ENCODE measurements at places on chromosomes 6 and 20.

DNA sequence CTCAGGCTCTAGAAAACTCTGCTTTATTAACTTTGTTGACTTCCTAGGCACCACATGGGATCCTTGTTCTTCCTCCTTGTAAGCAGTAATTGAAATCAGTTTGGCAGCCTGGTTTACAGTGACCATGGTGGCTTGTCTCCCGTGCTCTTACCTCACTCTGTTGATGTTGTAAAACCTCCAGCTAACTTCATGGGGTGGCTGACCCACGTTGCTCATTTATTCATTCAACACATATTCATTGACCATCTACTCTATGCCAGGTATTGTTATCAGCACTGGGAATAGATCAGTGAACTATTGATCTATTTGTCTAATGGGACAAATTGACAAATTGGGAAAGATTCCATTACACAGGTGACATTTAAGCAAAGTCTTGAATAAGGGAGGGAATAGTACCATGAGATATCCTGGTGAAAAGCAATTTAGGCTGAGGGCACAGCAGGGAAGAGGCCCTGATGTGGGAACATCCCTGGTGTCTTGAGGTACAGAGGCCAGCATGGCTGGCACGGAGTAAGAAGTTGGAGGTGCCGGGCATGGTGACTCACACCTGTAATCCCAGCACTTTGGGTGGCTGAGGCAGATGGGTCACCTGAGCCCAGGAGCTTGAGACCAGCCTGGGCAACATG, 19.1 kb downstream of the ESR1 start:
- no peak for DNase-seq

GRCh38 chr6:42136508-42137193, 5.8 kb downstream of the C6orf132 start:
- peak; percentile 82 for DNase-seq

DNA sequence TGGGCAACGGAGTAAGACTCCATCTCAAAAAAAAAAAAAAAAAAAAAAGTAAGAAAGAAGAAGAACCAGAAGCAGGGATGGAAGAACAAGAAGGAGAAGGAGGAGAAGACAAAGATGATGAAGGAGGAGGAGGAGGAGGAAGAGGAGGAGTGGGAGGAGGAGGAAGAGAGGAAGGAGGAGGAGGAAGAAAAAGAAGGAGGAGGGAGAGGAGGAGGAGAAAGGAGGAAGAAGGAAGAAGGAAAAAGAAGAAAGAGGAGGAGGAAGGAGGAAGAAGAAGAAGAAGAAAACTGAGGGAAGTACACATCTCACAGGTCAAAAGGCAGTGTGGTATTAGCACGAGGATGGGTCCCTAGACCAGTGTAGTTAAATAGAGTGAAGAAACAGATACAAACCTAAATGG, 65.1 kb upstream of the SCAF8 start:
- no peak for DNase-seq

DNA sequence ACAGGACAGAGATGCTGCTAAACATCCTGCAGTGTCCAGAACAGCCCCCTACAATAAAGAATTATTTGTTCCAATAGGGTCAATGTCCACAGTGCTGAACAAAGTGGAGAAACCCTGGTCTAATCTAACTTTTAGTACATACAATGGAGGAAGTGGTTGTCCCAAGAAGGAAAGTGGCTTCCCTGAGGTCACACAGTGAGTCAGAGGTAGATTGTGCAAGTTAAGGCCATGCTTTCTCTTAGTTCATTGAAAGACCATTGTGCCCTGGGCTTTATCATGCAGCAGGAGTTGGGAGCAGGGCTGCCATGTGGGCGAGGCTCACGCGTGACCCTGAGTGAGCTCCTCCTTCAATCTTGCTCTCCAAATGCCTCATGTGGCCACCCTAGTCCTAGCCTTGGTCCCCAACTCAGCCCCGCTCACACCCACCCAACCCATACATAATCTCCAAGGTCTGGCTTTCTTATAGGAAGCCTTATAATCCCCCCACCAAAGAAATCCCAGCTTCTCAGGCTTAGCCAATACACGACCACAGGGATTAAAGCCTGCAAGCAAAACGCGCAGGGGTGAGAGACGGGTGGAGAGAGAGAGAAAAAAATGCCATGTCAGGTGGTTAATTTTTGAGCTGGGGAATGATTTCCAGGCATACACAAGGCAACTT, 19.9 kb downstream of the SLC13A3 start:
- no peak for DNase-seq

- DNase-seq = no peak
These were observed 371.4 kb upstream of the ID4 start for GRCh38 chr6:19465760-19466159.

DNA sequence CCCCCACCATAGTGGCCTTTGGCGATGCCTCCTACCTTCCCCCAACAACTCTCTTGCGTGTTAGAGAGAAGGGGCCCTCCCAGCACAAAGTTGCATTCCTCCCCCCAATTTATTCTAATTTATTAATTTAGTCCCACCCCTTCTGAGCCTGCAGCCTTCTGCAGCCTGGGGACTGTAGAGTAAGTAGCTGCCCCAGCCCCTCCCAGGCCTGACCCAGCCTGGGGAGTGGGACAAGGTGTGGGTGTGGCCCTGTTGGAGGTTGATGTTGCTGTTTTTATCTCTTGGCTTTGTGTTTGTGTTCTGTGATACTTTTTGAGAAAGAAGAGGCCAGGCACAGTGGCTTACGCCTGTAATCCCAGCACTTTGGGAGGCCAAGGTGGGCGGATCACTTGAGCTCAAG, 49.4 kb downstream of the ORC3 start:
- no peak for DNase-seq

DNA sequence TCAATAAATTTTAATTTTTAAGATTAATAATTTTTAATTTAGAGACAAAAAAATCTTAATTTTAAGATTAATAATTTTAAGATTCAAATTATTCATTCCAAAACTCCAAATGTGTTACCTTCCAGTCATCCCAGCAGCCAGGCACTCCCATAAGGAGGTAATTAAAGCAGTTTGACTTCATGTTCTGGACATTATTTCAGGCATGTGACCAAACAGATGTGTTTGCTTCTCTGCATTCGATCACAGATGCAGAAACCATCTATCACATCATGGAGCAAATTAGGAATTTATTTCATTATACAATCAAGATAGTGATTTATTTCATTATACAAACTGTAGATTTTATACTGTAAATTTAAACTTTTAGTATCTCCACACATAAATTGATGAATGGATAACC, 150.3 kb downstream of the AKAP7 start:
- DNase-seq = no peak

DNA sequence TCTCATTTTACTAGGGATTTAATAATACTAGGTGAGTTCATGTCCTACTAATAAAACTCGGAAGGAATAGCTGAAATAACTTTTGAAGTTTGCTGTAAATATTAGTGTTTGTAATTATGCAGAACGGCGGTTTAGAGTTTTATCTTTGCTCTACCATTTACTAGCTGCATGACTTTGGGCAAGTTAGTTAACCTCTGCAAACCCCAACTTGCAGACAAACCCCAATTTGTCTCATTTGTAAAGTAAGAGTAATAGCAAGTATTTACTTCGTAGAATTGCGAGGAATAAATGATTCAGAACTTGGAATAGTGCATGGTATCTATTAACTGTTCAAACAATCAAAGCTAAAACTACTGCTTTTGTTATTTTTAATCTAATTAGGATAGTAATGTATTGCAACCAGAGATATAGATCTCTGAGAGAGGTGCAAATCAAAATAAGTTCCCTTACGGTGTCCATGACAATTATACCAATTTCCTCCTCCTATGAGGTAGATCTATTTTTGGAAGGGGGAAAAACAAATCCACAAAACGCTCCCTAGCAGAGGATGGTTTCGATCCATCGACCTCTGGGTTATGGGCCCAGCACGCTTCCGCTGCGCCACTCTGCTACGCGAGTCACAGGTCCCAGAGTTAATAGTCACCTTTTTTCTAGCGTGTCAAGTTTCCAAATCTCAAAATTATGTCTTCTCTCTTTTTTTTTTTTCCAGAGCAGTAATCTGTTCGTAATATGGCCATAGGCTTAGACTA, 35.1 kb upstream of the BTN3A2 start:
- no peak for DNase-seq

- no peak for DNase-seq
These were observed 88.3 kb downstream of the BMP2 start for GRCh38 chr20:6855796-6856195.

DNA sequence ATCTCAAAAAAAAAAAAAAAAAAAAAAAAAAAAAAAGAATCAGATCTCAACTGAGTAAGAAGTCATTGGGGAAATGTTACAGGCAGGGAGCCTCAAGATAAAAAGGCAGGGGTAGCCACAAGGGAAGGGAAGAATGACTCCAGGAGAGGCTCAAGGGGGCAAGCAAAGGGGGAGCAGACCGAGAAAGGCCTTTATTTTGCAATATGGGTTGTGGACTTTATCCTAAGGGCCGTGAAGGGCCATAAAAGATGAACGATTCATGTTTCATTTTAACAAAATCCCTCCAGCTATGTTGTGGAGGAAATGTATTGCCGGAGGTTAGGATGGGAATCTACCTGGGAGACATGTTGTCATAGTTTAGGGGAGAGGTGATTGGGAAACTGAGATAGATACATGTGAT, 25.8 kb upstream of the SEC63 start:
- no peak for DNase-seq

DNA sequence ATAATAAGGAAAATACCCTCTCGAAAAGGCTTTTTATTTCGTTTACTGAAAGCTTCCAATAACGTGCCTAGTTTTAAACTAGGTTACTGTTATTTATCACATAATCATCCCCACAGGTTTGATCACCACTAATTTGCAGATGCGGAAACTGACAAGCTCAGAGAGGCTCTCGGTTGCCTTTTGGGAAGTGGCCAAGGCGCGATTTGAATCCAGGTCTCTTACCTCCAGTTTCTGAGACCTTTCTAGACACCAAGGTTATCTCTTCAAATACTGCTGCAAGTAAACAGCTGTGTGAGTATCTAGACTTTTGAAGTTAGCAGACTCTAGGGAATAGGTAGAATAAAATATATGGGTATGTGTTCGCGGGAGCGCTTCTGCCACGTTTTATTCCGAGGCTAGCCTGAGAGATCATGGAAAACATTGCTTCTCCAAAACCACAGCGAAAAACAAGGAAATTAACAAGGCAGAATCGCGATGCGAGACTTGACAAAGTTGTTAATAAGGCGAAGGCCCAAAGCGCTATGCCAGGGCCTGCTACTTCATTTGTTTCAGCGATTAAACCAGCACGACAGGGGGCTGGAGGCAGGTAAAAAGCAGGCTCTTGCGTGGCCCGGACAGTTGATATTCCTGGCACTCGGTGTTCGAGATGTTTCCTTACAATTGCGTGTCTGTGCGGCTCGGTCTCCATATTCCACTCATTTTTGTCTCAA, 1.8 kb upstream of the JARID2 start:
- DNase-seq = no peak

DNA sequence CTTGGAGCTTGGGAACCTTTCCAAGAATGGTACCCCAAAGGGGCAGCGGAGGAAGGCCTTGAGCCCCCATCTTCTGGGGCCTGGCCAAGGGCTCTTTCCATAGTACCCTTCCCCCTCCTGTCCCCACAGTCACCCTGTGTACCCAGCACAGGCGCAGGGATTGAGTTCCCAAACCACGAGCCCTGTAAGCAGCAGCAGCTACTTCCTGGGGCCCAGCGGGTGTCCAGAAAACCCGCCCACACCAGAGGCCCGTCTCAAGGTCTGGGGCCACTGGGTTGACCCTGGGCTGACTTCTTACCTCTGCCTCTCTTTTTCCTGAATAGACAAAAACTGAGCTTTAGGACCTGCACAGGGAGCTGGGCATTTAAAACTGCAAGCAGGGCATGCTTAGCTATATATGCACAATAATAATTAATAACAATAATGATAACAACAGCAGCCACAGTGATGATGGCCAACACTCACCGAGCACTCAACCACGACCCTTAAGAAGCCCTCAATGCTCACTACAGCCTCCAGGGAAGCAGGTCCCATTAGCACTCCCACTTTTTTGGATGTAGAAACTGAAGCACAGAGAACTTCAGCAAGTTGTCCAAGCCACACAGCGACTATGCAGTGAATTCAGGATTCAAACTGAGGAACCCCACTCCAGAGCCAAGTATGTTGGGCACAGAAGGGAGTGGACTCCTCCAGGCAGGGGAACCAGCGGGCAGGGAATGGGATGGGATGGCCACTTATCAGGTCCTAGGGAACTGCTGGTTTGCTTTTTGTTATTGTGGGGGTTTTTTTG, 14.5 kb downstream of the NOL4L start:
- DNase-seq = no peak

DNA sequence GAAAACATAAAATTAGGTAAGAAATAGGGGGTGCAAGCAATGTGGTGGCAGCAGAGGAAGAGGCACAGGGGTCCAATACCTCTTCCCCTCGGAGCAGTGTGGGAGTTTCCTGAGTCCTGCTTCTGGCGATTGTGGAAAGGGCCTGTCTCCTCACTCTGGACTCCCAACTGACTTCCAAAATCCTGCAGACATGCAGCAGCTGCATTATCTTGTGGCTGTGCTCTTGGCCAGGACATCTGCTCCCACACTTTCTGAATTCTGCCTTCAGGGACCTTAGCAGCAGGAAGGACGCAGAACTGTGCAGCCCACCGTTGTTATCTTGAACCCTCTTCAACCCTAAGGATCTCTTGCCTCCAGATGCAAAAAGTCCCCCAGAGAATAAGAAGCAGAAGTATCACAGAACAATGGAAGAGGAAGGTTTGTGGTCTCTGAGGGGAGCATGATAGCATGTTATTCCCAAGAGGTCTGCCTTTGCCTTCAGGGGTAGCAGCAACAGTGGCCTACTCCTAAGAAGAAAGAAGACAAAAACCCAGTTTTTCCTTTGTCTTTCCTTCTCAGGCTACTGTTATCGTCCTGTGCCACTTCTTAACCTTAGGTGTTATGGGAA, 102.5 kb upstream of the EMILIN3 start:
- DNase-seq = no peak

DNA sequence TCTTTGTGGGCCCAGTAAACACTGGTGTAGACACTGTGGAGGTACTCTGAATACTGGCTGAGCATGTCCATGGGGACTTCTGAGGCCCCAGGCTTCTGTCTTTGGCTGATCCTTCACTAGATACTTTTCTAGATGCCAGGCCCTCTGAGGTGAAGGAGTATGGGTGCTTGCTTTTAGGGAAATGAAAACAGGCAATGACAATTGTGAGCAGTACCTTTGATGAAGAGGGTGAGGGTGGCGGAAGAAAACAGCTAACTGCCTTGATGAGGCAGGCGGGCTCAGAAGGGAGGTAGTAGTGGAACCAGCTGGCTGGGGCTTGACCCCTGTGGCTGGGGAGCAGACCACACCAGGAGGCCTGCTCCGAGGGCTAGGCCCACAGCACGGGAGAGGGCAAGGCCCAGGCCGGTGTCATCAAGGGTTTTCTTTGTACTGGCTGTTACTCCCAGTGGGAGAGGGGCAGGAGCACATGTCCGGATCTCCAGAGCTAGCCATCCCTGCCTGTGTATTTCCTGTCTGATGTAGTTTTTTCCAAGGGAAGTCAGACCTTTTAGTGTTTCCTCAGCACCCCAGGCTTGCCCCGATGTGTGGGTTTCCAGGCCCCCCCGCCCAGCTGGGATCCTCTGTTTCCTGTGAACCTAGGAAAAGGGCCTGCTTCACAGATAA, 3.9 kb downstream of the PLCG1 start:
- DNase-seq = no peak

- DNase-seq = no peak
These were observed 230.7 kb upstream of the QKI start for GRCh38 chr6:163183806-163184205.

GRCh38 chr6:146855889-146856288, 257.1 kb downstream of the ADGB start:
- DNase-seq = no peak

- no peak for DNase-seq
These were observed 2.9 kb downstream of the GMPR start for GRCh38 chr6:16241321-16241689.

- peak; percentile 85 for DNase-seq
These were observed at the start of gene DSE for GRCh38 chr6:116370760-116371119. Gene DSE (plus strand): TSS chr6:116370947. CDS start chr6:116399251, 28,304 bp downstream.

- no peak for DNase-seq
These were observed 202.4 kb upstream of the CDH4 start for GRCh38 chr20:61049684-61050083.
